ENCODE measurements at places on chromosomes 2 and 18. TPM values are rescaled to one million over a fixed set of nuclear protein-coding genes. Genes with fewer than 3 reads are reported as not detected.

The GAL3ST2 gene
- not detected for total RNA-seq

The CPS1 gene
- 0.34 TPM for total RNA-seq

The PROM2 gene
- total RNA-seq = 1.4 TPM

The REEP1 gene
- total RNA-seq = 0.10 TPM

The MBP gene
- total RNA-seq = 90.8 TPM

The CYP27A1 gene
- 0.17 TPM for total RNA-seq

The REG3G gene
- not detected for total RNA-seq

The REG1B gene
- total RNA-seq = not detected

The MERTK gene
- 0.29 TPM for total RNA-seq

The SAG gene
- total RNA-seq = not detected

The DNAH6 gene
- total RNA-seq = 0.39 TPM
